ENCODE measurements at places on chromosomes 3 and 15. TPM values are rescaled to one million over a fixed set of nuclear protein-coding genes. Genes with fewer than 3 reads are reported as not detected.

Gene SPINT1
- 16.2 TPM for total RNA-seq

- no peak for DNase-seq
Observed at GRCh38 chr3:14458434-14459275, 56.2 kb downstream of the SLC6A6 start.

Gene CCR3
- total RNA-seq: not detected

Gene VGLL3
- 91.8 TPM for total RNA-seq

Gene ACAN
- not detected for total RNA-seq

DNA sequence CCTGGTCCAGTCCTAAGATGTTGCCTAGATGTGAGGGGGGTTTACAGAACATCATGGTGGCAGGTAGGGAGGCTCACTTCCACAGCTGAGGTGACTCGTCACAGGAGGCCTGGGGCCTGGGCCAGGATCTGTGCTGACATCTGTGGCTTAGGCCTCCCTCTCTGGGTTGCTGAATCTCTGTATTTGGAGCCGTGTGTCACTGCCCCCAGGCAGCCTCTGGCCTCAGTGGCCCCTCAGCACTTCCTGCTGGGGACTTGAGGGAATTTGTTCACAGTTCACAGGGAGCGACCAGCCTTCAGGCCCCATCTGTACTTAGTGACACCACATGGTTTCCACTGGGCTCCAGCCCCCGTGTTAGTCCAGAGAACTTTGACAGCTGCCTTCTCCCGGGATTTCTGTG is 41.7 kb upstream of the ADAMTSL3 start:
- no peak for DNase-seq

DNA sequence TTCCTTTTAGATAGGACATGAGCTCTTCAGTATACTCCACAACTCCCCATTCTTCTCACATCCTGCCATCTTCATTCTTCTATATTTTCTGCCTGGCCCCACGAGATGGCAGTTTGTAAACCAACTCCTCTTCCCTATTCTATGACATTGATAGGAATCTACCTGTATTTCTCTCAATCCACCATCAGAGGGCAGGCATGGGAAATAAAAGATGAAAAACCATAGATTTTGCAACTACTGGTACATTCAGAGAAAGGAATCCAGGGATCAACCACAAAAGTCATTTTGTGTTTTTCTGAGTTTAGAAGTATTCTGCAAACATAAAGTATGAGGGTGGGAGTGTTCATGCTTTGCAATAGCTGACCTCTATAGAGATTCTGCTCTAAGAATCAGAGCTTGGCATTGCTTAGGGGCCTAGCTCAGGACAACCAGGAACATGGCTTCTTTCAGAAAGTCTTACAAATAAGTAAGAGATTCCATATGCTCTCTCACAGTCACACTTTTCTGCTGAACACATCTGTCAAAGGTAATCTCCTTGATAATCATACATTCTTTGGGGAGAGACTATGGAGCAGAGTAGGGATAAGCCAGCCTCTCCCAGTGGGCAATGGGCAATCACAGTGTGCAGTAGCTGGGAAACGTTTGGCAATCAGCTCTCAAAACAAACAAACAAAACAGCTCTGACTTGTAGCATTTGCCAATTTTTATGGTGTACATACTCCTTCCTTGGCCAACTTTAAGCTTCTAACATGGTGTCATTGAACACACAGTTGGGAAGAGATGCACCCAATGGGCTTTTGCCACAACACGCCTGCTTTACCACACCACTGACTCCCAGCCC is 43.1 kb upstream of the SLC25A36 start:
- DNase-seq: no peak

DNA sequence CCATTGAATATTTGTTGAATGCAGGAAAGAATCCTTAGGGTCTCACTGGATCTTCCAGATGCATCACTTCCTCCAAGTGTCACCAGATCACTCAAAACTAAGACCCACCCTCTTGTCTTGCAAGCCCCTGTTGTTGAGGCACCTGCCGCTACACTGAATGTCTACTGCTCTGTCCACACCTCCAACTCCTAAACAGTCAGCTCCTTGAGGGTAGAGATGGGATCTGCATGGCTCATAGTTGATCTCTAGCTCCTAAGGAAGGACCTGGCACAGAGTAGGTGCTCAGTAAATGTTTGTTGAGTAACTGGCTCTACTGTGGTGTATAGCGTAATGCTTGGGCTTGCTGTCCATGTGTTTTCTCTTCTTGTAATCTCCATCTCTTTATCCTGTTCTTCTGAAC is 8.8 kb downstream of the SLC6A20 start:
- no peak for DNase-seq

Gene SLC28A2
- not detected for total RNA-seq

DNA sequence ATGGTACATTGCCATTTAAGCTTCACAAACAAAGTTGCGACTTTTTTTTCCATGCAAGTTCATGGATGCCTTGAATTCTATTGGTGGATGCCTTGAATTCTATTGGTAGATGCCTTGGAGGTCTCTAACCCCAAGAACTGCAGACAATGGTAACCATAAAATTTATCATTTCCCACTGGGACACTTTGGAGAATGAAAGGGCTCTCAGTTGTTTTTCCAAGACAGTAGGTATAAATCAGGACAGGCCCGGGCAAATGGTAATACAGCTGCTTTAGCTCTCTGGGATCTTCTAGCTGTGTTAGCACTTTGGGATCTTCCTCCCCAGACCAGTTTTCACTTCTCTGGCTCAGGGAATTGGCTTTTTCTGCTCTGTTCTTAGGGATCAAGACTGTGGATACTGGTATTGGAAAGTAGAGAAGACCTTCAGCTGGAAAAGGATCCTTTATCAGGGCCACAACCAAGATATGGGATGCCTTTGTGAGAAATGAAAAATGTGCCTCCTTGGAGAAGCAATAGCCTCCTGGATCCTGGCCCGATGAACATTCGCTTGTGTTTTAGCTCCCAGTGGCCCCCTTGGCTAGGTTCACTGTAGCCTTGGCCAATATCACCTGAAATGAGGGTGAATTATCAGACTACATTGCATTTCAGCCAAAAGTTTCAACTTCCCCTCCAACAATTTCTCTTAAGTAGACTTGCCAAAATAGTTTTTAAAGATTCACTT is 8.3 kb downstream of the LRRC3B start:
- no peak for DNase-seq
